Tibial nerve (tissue), 4 donors: ENCODE measurements at places on chromosomes 11 and 22. TPM values are rescaled to one million over a fixed set of nuclear protein-coding genes. Genes with fewer than 3 reads are reported as not detected.

MPZL2 gene
- 6.7 TPM for total RNA-seq

MMP7 gene
- not detected for total RNA-seq

GRCh38 chr22:23537416-23537815 is 42.7 kb downstream of the IGLL1 start:
- DNase-seq = no peak
- H3K27ac ChIP-seq = peak overlapping the region; percentile 77
- H3K36me3 ChIP-seq = no peaks in the 10 kb centered on the region

- H3K27me3 ChIP-seq = no peaks in the 10 kb centered on the region
- no peaks in the 10 kb centered on the region for H3K4me1 ChIP-seq
Observed at GRCh38 chr11:48037709-48038468, 57.5 kb downstream of the PTPRJ start.

DNA sequence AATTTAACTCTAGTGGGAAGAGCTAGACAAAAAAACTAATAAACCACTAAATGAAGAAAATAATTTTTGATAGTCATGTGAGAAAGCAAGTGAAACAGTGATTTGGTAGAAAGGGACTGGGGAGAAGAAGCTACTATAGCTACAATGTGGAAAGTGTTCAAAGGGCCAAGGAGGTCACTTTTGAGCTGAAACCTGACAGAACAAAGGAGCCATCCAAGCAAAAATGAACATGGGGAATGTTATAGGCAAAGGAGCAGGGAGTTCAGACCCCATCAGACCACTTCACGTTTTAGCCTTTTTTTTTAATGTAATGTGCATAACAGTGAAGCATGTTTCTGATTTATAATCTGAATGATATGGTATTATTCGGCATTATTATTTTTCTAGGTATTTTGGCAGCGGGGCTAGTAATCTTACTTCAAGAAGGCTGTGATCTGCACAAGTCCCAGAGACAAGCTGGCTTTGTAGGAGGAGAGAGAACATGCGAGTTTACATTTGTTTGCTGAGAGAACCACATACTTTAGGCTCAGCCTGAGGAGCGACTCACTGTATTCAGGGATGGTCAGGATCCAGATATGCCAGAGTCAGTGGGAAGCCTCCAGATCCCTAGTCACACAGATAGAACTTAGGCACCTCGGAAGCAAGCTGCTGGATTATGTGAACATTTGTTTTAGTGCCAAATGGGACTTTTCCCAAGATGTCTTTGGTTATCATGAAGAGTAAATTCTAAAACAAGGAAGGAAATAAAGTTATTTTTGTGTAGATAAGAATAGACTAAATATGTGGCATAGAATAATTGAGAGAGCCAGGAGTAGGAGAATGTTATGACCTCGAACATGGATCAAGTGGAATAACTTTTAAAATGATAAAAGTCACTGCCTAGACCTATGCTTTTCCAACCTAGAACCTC is 118.6 kb downstream of the TRIM44 start:
- no peaks in the 10 kb centered on the region for H3K4me1 ChIP-seq
- DNase-seq = no peak
- no peak overlapping the region for H3K27ac ChIP-seq
- H3K4me3 ChIP-seq = no peak overlapping the region
- no peaks in the 10 kb centered on the region for H3K27me3 ChIP-seq
- no peaks in the 10 kb centered on the region for H3K36me3 ChIP-seq

DNA sequence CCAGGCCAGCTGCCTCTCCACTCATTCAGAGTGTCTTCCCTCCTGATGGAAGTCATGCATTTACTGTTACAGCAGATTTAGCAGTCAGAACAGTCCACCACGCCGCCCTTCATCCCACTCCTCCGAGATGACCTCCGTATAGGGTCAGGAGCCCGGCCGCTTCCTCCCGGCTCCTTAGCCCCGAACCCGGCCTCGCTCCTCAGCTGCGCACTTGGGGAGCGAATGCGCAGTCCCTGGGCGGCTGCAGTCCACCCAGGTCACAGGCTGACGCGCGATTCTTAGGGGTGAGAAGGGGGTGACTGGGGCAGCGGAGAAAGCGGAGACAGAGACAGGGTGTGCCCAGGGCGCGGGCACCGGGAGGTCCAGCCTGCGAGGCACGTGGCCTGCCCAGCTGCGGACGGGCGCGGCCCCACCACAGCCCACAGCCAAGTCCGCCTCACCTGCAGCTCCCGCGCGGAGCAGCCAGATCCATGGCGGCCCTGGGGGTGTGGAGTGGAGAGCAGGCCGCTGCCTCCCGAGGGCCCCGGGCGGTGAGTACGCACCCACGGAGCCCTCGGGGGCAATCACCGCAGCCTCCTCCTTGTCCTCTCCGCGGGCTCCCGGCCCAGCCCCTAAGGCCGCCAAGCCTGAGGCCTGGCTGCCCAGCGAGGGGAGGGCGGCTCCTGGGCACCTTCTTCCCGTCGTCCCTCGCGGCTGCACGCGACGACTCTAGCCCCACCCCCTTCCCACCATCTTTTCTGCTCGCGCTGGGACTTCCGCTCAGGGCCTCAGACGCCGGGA is 286.6 kb downstream of the BRD1 start:
- H3K36me3 ChIP-seq = no peaks in the 10 kb centered on the region
- H3K4me3 ChIP-seq = no peak overlapping the region
- H3K4me1 ChIP-seq = no peaks in the 10 kb centered on the region
- no peak overlapping the region for H3K27ac ChIP-seq

DNA sequence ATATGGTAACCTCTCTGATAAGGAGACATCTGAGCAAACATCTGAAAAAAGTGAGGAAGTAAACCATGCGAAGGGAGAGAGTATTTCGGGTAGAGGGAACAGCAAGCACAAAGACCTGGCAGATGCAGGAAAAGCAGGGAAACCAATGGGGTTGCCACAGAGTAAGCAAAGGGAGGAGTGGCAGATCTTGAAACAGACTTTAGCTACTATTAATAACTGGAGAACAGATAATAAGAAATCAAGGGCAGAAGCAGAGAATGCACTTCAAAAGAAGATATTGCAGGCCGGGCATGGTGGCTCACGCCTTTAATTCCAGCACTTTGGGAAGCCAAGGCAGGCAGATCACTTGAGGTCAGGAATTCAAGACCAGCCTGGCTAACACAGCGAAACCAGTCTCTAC is 18.1 kb downstream of the MRTFA start:
- no peaks in the 10 kb centered on the region for H3K4me1 ChIP-seq
- H3K4me3 ChIP-seq = no peak overlapping the region
- H3K27me3 ChIP-seq = no peaks in the 10 kb centered on the region
- H3K27ac ChIP-seq = no peak overlapping the region
